ENCODE measurements at places on chromosomes 1 and 21.

GRCh38 chr1:159008744-159009188 is 941 bp upstream of the IFI16 start:
- no peak for DNase-seq

- DNase-seq = peak; percentile 7
Measured at GRCh38 chr1:178037510-178038253, 56.2 kb upstream of the RASAL2 start.

- peak; percentile 20 for DNase-seq
Measured at GRCh38 chr1:11198851-11199594, 9.9 kb downstream of the ANGPTL7 start.

GRCh38 chr1:94515296-94515947 is 26.1 kb downstream of the F3 start:
- no peak for DNase-seq

- no peak for DNase-seq
Measured at GRCh38 chr1:6864166-6864565, 78.9 kb downstream of the CAMTA1 start.

DNA sequence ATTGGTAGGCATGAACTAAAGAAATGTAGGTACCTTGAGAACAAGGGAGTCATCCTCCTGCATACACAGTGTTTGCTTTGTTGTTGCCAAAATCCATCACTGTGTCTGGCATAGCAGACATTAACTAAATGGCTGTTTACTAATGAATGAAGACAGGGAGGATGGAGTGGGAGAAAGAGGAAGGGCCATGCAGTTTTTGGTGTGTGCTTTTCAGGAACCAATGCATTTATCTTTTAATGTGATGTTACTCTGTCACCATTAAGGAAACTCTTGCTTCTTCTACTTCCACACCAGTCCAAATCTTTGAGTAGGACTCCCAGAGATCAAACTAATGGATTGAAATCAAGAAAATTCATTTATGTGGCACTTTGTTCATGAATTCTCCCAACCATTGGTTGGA is 55.6 kb upstream of the DUSP10 start:
- DNase-seq = no peak

- DNase-seq = no peak
Measured at GRCh38 chr1:16721871-16722641, 18.3 kb upstream of the RNU1-4 start.

GRCh38 chr1:6625584-6626149 is 999 bp downstream of the THAP3 start:
- DNase-seq = peak; percentile 3

DNA sequence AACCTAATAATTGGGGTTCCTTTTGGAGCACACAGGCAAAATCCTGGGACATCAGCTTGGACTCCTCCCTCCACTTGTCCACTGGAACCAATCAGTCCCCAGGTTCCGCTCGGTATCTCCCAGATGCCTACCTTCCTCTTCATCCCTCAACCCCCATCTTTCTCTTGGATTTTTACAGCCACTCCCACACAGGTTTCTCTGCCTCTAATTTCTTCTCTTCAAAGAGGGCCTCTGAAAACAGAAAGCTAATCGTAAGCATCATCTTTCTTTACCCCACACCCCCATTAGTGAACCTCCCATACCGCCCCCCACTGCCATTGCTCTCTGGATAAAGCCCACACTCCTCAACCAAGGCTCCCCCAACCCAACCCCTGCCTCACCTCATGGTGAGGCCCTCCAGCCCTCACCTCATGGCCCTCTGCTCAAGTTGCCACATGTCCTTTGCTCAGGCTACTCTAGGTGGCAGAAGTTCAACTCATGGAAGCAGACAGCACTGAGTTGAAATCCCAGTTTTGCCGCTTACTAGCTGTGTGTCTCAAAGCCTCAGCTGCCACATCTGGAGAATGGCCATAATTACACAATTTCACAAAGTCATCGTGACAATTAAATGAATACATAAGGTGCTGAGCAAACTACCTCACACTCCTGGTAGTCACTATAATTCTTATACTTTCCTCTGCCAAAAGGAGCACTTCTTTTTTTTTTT is 18.1 kb upstream of the WASF2 start:
- DNase-seq = no peak

DNA sequence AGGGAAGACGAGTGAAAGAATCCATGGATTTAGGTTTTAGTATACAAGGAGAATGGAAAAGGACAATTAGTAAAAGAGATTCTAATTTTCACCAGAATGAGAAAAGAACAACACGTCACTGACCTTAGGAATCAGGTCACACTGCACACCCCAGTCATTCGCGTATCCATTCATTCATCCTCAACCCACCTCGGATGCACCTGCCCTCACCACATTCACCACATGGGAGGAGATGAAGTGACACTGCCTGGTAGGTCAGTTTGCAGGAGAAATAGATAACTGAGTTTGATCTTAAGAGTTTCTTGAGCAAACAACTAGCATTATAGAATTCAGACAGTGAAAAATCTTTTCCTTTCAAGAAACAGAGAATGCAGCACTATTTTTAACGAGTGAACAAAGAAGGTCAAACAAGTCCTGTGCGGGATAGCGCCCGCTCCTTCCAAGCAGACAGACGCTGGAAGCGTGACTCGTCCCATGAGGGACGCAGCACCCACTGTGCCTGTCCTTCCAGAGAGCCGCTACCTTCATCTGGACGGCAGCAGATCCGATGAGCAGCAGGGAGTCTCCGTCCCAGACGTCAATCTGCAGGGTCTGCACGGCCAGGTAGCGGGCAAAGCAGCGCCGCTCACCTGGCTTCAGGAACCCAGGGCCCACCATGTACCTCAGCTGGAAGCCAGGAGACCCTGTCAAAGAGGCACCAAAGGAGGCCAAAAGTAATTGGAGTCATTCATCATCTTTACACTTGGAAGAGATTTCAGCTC is 101.7 kb downstream of the NPHP4 start:
- no peak for DNase-seq

GRCh38 chr1:107590900-107591622 is 373.9 kb downstream of the VAV3 start:
- no peak for DNase-seq

- DNase-seq = peak; percentile 62
Measured at GRCh38 chr1:182446033-182446669, 3.8 kb upstream of the RGSL1 start.

GRCh38 chr1:160761886-160762285 is 22.8 kb downstream of the SLAMF7 start:
- DNase-seq = no peak

DNA sequence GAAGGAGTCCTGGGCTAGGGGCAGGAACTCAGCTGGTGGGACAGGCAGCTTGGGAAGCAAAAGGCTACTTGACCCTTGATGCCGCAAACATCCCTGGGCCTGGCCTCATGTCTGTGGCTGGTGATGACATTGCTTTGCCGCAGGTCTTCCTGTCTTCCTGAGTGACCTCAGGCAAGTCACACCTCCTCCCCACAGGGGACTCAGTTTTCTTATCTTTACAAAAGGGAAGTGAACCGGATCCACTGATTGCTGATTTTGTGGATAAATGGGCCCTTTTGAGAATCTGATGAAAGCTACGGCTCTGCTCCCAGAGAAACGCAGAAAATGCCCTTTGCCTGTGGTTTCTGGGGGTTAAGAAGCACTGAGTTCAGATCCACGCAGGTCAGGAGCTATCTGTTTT is 20.7 kb downstream of the PLOD1 start:
- DNase-seq = no peak

- DNase-seq = peak; percentile 79
Measured at GRCh38 chr1:89167590-89168230, 8.1 kb downstream of the GBP7 start.

DNA sequence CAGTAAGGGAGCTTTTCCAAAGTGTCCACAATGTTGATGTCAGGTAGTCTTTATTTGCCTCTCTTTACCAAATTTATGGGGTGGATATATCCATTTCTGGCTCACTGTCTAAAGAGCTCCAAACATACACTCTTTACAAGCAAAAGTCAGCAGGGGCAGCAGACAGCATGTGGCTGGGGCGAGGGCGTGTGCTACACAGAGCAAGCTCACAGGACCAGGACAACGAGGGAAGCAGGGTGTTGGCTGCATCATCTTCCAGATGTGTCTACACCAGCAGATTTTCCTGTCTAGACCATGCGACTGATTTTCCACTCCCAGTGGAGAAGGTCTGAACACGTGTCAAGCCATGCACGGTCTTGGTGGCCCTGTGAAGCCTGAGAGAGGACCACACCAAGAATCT is 123.8 kb downstream of the TRABD2B start:
- DNase-seq = no peak

DNA sequence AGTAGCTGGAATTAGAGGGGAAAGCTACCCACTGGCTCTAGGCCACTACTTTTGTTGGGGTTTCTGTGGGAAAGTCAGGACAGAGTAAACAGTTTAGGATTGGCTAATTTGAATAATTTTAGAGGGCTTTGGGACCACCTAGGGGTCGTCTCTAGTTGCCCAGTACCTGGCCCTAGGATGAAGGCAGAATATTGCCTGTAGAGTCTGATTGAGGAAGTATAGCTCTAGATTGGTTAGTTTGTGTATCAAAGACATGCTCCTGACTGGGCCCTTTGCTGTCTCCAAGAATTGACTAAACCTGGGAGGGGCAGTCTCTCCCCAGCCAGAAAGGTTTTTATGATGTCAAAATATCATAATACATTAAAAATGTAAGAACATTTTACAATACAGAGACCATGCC is 142.0 kb downstream of the POU2F1 start:
- no peak for DNase-seq

- peak; percentile 56 for DNase-seq
Measured at GRCh38 chr1:48677306-48678287, 99.1 kb downstream of the BEND5 start.

DNA sequence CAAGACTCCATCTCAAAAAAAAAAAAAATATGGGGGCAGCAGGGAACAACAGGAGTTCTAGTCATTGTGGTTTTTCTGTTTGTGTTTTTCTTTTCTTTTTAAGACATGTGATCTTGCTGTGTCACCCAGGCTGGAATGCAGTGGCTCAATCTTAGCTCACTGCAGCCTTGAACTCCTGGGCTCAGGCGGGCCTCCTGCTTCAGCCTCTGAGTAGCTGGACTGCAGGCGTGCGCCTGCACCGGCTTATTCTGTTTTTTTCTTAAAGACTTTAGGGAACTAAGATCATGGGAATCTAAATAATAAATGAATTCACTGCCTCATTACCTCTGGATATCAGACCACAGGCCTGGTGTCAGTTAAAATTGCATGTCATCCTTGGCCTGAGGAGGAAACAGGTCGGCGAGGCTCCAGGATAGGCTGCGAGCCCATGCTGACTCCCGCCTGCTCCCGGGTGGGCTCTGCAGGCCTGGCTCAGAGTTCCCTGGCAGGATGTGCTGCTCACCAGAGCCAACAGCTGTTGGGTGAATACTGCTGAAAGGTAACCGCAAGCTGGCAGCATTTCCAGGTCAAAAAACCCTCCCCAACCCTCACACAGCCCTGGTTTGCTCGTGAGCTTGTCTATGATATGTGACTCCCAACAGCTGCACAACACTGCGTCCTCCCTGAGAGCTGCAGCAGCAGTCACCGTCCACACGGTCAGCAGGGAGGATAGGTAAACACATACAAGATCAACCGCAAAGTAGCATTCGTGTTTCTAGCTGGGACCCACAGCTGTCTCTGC is 58.1 kb downstream of the SCCPDH start:
- no peak for DNase-seq

- DNase-seq = no peak
Measured at GRCh38 chr1:3857791-3858129, 484 bp downstream of the DFFB start.

- no peak for DNase-seq
Measured at GRCh38 chr1:5920201-5920600, 72.0 kb downstream of the NPHP4 start.

- no peak for DNase-seq
Measured at GRCh38 chr1:44413740-44414139, 8.7 kb downstream of the RNF220 start.

- no peak for DNase-seq
Measured at GRCh38 chr1:22045604-22046228, 6.8 kb upstream of the CDC42 start.

GRCh38 chr1:243620096-243620495 is 229.9 kb downstream of the AKT3 start:
- DNase-seq = no peak

DNA sequence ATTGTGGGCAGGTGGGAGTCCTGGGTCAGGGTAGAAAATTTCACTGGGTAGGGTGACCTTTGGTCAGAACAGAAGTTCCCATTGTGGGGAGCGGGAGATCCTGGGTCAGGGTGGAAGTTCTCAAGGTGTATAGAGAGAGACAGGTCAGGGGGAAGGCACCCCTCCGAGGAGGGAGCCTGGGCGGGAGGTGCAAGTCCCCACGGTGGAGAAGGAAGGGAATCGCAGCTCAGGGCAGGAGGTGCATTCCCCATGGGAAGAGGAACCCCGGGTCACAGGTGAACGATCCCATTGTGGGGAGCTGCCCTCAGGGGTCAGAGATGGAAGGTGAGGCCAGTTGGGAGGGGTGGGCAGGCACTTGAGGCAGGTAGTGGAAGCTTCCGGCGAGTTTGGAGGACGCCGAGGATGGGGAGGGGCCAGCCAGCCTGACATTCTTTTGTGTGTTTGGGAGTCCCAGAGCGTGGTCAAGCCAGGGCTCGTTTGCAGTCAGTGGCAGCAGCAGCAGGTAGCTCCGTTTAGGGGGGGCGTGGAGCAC is 637 bp downstream of the LYPLA2 start:
- DNase-seq = peak; percentile 24

- peak; percentile 73 for DNase-seq
Measured at GRCh38 chr1:197619008-197619640, 156.2 kb downstream of the DENND1B start.

- DNase-seq = no peak
Measured at GRCh38 chr1:230251644-230252191, 174.4 kb downstream of the PGBD5 start.

- DNase-seq = peak; percentile 15
Measured at GRCh38 chr1:197438010-197438790, 170.1 kb downstream of the CRB1 start.

- no peak for DNase-seq
Measured at GRCh38 chr1:186566140-186566855, 105.4 kb upstream of the PDC start.

DNA sequence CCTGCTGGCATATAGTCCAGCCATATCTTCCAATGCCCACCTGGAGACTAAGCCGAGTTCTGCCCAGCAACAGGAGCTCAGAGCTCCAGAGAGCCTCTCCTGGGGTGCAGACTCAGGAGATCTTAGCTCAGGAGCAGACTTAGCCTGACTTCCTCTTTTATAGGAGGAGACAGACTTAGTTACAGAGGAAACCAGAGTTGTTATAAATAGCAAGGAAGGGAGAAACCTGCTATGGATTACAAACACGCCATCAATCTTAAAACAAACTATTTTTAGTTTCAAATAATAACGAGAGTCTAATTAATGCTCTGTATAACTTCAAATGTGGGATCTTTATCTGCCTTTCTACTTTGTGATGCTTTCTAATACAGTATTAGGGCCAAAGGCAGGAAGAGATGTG is 3.3 kb upstream of the KIF21B start:
- DNase-seq = no peak

- peak; percentile 45 for DNase-seq
Measured at GRCh38 chr1:119275145-119276134, 93.1 kb upstream of the HAO2 start.

GRCh38 chr1:202639500-202639899 is 70.8 kb downstream of the SYT2 start:
- no peak for DNase-seq

GRCh38 chr1:197285526-197286205 is 17.6 kb downstream of the CRB1 start:
- DNase-seq = no peak
